ENCODE measurements at places on chromosomes 2 and 18. TPM values are rescaled to one million over a fixed set of nuclear protein-coding genes. Genes with fewer than 3 reads are reported as not detected.

Gene TTC31
- total RNA-seq, result 19.3 TPM

Gene SCYGR2
- not detected for total RNA-seq

Gene HAUS1
- 30.9 TPM for total RNA-seq

Gene CKAP2L
- total RNA-seq, result 11.8 TPM

Gene ANKRD30B
- not detected for total RNA-seq

Gene SDC1
- total RNA-seq, result 184 TPM

Gene DLX2
- total RNA-seq, result 0.89 TPM

Gene ALK
- not detected for total RNA-seq

Gene UGT1A1
- total RNA-seq, result 0.88 TPM

Gene CXCR2
- not detected for total RNA-seq

Gene MC2R
- total RNA-seq, result not detected

Gene SLC11A1
- total RNA-seq, result 0.28 TPM

Gene LYPD6B
- total RNA-seq, result not detected

Gene POTEJ
- not detected for total RNA-seq

Gene PNPT1
- 44.6 TPM for total RNA-seq

Gene GREB1
- total RNA-seq, result 3.2 TPM

Gene FSIP2
- not detected for total RNA-seq

Gene HAAO
- total RNA-seq, result not detected

Gene CROCC2
- total RNA-seq, result not detected

Gene TBR1
- total RNA-seq, result 0.11 TPM

Gene PLEKHH2
- 0.92 TPM for total RNA-seq

Gene KCNS3
- 1.2 TPM for total RNA-seq

Gene PROM2
- total RNA-seq, result not detected

Gene PXDN
- 13.8 TPM for total RNA-seq

Gene C2orf80
- total RNA-seq, result not detected

Gene IKZF2
- 0.24 TPM for total RNA-seq

Gene CACNB4
- 0.10 TPM for total RNA-seq

Gene CXCR4
- 0.44 TPM for total RNA-seq

Gene WDR7
- total RNA-seq, result 4.2 TPM

Gene ANKRD30BL
- total RNA-seq, result not detected

Gene ZNF513
- total RNA-seq, result 11.6 TPM

Gene RTTN
- total RNA-seq, result 7.2 TPM

Gene NT5DC4
- total RNA-seq, result not detected

Gene GKN2
- 3.7 TPM for total RNA-seq

Gene SLC40A1
- total RNA-seq, result 3.8 TPM

Gene PARD3B
- 0.80 TPM for total RNA-seq

Gene TTN
- 0.01 TPM for total RNA-seq

Gene PNO1
- total RNA-seq, result 60.6 TPM

Gene CLIP4
- total RNA-seq, result 30.0 TPM

Gene STRN
- total RNA-seq, result 15.8 TPM

Gene CCDC68
- total RNA-seq, result 5.8 TPM

Gene CHRNG
- not detected for total RNA-seq

Measured in A549 treated with DMSO at 1 μM for 4 hours (cell line).